H9 (cell line): ENCODE measurements at places on chromosomes 7 and 10.

- DNase-seq: no peak
Observed at GRCh38 chr7:15820319-15820718, 133.8 kb upstream of the MEOX2 start.

GRCh38 chr10:102509387-102509786 lies 5.6 kb downstream of the SUFU start:
- DNase-seq: no peak

DNA sequence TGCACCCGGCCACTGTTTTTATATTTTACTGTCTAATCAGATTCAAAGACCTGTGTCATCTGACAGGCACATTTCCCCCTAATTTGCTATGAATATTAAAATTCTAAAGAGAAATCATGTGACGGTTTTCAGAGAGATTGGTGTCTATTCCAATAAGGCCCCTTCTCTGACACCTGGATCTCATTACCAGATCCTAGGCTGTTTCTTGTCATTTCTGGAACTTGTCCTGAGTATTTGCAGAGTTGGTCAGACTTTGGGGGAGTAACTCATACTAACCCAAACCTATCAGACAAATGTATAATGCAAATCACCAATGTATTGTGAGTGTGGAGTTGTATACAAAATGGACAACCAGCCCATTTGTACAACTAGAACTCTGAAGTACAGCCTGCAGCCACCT lies 29.5 kb downstream of the MYO1G start:
- no peak for DNase-seq

DNA sequence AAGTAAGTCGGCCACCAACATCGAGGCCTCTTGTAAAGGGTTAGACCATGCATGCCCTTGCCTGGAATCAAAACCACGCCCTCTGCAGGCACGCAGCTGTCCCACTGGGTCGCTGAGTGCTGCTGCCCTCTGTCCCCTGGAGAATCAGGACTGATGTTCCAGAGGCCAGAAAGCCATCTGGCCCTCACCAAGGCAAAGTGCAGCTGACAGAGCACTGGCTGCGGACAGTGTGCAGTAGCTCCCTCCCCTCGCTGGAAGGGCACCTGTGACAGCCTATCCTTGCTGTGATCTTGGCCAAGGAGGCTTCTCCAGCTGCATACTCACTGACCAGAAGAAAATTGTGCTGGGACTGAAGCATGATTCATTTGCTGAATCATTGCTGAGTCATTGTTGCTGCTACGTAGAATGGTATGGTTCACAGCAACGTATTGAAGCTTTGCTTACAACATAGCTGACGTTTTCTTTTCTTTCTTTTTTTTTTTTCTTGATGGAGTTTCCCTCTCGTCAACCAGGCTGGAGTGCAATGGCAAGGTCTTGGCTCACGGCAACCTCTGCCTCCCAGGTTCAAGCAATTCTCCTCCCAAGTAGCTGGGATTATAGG lies 30.4 kb downstream of the DDC start:
- peak; percentile 71 for DNase-seq

DNA sequence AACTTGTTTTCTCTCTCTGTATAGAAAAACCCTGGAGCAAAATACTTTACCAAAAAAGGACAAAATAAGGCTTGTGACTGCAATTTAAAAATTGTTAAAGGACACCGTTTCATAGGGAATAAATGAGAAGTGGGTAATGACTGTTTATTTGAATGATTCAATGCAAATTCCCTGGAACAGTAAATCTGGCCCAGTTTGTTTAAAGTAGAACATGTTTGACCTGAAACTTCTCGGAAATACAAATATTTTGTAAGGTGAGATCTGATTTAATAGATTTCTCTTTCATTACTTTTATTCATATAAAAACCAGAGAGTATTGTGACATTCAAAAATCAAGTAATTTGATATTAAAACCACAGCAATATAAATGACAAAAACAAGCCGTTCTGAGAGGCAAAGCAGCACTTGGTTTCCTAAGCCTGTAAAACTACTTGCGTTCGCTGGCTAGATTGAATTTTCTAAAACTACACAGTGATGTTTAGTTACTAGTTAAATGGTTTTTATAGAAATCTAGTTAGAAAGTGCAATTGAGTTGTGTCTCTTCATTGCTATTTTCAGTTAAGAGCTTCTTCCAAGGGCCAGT lies 76.8 kb upstream of the PITRM1 start:
- no peak for DNase-seq

- DNase-seq: no peak
Observed at GRCh38 chr7:64613653-64614052, 50.8 kb upstream of the ZNF680 start.

DNA sequence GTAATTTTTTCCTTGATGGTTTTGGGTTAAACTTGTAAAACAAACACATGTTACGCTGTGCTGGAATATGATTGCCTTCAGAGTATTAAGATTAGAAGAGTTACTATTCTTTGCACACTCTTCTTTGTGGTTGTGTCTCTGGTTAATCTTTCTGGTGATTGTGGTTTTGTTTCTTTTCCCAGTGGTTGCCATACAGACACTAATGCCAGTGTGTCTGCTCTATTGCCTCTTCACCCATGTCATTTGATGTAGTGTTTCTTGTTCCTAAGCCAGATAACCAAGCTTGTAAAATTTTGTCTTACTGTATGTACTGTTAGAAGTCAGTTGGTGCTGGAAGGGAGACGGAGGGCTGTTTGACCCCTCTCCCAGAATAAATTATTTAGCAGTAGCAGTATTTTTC lies 124.8 kb downstream of the PHTF2 start:
- no peak for DNase-seq

- no peak for DNase-seq
Observed at GRCh38 chr7:143002898-143003297, 24.0 kb downstream of the OR9A2 start.

- DNase-seq: no peak
Observed at GRCh38 chr10:21524526-21525366, 736 bp downstream of the SKIDA1 start.

GRCh38 chr10:97333601-97334369 lies 744 bp downstream of the FRAT2 start:
- DNase-seq: peak; percentile 56

- DNase-seq: no peak
Observed at GRCh38 chr10:4332764-4333458, 493.1 kb upstream of the AKR1E2 start.

GRCh38 chr10:24947304-24948097 lies 4.9 kb downstream of the PRTFDC1 start:
- no peak for DNase-seq

GRCh38 chr7:150947241-150947745 lies 30.8 kb downstream of the KCNH2 start:
- peak; percentile 29 for DNase-seq

DNA sequence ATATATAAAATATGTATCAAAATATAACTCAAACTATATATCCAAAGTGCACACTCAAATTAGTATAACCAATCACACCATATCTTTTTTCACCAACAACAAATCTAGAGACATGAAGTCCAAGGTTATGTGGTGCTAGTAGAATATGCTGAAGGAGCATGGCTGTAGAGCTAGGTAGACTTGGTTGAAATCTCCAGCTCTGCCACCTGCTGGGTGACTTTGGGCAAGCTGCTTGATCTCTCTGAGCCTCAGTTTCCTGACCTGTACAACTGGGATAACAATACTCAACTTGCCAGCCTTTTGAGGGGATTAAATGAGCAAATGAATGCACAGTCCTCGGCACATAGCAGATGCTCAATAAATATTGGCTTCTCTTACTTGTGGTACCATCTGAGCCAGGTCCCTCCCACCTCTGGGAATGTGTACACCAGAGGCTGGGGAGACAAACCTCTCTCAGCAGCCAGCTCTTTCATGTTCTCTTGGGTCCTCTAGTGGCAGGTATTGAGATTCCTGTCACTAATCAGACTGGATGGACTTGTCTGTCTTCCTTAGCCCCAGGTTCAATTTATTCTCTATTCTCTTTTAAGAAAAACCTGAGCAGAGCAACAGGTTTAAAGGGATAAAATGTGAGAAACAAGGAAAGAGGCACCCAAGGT lies 94.3 kb upstream of the PDE1C start:
- DNase-seq: peak; percentile 64

GRCh38 chr7:127608446-127608845 lies 9.5 kb downstream of the PAX4 start:
- no peak for DNase-seq

- no peak for DNase-seq
Observed at GRCh38 chr10:5685764-5686240, 1.2 kb downstream of the TASOR2 start.

DNA sequence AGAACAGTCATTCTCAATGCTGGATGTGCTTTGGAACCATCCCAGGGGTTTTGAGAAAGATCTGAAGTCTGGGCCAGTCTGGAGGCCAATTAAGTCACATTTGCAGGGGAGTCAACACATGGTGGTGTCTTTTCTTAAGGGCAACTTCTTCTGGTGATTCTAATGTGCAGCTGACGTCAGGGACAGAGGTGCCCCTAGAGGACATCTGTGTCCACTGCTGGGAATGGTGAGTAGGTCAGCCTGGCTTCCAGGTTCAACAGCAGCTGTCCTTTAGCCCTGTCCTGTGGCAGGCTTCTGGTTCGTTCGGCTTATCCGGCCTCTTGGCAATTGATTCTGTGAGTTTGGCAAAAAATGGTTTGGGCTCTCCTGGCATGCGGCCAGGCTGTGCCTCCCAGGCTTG lies 269.7 kb upstream of the HABP2 start:
- DNase-seq: no peak

DNA sequence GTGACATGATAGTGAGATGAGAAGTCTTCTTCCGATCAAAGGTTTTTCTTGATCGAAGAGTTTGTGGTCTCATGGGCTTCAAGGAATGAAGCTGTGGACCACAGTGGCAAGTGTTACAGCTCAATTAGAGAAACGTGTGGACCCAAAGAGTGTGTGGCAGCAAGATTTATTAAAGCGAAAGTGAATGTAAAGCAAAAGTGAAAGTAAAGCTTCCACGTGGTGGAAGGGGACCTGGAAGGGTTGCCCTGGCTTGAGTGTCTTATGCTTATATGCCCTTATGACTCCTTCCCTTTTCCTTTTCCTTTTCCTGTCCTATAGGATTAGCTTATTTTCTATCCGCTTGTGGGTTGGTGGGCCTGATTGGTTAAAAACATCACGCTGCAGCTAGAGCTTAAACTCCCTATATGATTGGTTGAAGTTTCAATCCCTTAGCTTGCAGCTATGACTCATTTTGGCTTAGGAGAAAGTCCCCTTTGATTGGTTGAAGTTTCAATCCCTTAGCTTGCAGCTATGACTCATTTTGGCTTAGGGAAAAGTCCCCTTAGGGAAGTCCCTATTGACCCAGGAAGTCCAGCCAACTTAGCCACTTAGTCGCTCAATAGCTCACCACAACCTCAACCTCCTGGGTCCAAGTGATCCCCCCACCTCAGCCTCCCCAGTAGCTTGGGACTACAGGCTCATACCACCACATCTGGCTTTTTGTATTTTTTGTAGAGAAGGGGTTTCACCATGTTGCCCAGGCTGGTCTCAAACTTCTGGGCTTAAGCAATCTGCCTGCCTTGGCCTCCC lies 34.7 kb downstream of the MRPS24 start:
- no peak for DNase-seq

DNA sequence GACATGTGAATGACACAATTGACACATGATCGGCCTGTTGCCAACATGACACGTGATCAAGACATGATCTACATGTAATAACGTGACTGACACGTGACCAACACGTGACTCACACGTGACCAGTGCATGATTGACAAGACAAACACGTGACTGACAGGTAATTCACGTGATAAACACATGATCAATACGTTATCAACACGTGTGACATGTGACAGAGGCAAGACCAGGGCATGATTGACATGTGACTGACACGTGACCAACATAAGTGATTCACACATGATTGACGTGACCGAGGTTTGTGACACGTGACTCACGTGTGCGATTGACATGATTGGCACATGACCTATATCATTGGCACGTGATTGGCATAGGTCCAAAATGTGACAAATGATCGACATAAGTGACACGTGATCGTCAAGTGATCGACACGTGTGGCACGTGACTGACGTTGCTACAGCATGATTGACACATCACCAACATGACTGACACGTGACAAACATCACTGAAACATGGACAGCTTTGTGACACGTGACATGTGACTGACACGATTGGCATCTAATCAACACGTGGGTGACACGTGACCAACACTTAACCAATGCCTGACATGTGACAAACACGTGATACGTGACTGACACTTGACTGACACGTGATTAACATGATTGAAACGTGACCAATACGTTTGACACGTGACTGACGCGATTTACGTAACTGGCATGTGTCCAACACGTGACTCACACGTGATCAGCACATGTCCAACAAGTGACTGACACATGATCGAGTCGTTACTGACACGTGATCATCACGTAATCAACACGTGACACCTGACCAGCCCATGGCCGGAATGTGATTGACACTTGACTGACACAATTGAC lies 23.0 kb downstream of the CRPPA start:
- no peak for DNase-seq

GRCh38 chr10:47179291-47179647 lies 120.7 kb upstream of the GDF10 start:
- no peak for DNase-seq

DNA sequence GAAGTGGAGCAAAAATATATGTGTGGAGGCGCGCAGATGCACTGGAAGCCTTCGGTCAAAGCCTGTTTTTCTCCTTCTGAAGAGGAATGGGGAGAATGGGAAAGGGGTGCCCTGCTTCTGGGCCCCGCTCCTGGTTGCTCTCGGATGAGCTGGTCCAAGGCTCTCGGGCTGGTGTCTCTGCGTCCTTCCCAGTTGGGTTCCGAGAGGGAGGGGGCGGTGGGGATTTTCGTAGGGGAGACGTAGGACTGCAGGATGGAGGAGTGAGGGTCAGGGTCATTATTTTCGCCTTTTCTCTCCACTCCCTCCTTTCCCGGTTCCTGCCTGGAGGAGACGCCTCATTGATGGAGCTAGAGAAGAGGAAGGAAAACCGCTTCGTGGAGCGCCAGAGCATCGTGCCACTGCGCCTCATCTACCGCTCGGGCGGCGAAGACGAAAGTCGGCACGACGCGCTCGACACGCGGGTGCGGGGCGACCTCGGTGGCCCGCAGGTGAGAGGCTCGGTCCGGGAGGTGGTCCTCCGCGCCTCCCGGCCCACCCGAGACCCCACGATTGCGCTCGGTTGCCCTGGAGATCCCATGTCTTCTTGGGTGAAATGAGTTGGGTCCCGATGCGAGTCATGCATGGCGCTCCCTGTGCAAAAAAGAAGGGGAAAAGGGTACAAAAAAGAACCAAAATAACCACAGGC lies 790 bp downstream of the ADAM22 start:
- DNase-seq: peak; percentile 35

DNA sequence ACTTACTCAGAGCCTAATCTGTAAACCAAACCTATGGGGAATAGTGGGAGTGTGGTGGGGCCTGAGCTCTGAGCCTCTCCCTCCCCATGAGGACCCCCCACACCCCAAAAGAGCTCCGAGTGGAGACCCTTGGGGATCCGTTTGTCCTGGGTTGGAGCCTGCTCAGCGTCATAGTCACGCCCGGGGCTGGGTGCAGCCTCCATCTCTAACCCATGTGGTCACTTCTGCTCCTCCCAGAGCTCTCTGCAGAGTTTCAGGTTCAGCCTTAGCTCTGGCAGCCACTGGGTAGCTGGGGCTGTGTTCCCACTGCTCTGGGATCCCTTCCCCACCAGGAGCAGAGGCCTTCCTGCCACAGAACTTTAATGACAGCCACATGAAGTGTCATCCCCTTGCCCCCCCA lies 25.9 kb downstream of the PFKFB3 start:
- no peak for DNase-seq

- DNase-seq: no peak
Observed at GRCh38 chr7:66556549-66557213, 72.0 kb upstream of the KCTD7 start.
